Hematopoietic multipotent progenitor cell treated with erythropoietin and hydrocortisone succinate and interleukin-3 and kit ligand, for 8 days (in vitro differentiated cells): ENCODE measurements at places on chromosomes 3 and 15.

DNA sequence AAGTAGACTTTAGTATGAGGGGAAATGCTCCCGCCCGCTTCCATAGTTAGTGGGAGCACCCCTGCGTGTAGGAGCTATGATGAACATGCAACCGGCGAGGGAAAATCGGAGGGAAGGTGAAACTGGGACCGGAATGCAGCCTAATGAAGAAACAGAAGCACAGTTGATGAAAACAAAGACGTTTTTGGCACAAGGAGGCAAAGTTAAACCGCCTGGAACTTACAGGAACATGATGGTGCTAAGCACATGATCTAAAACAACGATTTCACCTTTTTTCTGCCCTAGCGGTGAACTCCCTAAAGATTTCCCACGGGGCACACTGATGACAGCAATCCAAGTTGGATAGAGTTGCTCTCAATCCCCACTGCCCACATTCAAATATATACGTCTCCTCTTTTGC lies 49.4 kb upstream of the SPATA12 start:
- DNase-seq, result no peak

DNA sequence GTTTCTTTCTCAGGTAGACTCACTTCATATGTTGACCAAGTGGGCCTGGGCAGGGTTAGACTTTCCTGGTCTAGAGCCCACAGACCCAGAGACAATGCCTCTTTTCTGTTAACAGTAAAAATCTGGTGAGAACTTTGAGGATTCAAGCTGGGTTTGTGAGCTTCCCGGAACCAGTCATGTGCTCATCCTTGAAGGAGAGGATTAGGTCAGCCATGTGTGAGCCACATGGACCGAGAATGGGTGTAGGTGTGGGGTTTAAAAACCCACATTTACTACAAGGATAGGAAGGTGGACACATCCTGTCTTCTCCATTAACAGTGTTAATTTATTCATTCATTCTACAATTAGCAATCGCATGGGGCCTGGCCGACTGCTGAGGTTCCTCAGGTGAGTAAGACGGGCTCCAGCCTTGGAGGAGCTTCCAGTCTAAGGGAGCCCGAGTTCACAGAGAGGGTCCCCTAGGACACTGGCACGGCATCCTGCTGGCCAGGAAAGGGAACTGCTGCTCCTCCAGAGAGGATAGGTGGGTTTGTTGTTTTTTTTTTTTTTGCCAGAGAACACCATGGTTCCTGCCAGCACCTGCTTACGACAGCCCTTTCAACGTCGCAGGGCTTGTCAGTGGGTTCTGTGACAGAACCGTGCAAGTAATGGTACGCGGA lies 69.0 kb downstream of the SQOR start:
- no peak for DNase-seq

- DNase-seq, result no peak
Observed at GRCh38 chr3:21528291-21528995, 222.6 kb downstream of the ZNF385D start.

DNA sequence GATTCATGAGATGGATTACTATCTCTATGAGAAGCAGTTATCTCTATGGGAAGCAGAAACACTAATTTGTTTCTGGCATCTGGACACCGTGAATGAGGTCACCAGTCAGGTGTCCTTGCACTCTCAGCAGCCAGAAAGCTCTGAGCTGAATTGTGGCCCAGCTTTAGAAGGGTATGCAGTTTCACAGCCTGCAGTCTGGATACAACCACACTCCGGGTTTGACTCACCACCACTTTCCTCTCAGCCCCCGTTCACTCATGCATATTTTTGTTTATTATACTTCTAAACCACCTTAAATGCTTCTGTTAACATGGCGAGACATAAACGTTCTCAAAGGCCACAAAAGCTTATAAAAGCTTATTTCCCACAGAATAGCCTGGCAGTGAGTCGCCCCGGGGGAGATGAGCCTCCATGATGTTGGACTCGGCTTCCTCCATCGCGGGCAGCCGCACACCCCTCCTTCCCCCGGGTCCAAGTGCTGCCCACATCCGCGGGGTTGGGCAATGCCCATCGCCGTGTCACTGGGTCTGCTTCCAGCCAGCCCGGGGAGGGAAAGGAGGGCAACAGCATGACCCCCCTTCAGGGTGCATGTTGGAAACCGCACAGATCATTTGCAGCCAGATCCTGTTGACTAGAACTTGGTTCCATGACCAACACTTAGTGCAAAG lies 16.8 kb upstream of the SLC41A3 start:
- no peak for DNase-seq

- DNase-seq, result no peak
Observed at GRCh38 chr3:38227989-38228388, 37.6 kb upstream of the SLC22A13 start.

GRCh38 chr3:147410526-147411237 lies 1.5 kb downstream of the ZIC1 start:
- DNase-seq, result no peak

DNA sequence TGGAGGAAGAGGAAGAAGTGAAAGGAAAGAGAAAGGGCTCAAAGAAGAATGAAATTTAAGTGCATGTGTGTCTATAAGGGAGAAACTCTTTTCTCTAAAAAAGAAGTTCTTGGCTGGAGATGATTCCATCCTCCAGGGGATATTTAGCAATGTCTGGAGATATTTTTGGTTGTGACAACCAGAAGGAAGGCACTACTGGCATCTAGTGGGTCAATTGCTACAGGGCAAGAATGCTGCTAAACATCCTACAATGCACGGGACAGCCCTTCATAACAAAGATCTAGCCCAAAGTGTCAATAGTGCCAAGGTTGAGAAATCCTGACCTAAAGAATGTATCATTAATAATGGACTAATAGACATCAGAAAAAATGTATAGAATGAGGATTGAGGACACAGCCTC lies 57.4 kb upstream of the ST3GAL6 start:
- no peak for DNase-seq

DNA sequence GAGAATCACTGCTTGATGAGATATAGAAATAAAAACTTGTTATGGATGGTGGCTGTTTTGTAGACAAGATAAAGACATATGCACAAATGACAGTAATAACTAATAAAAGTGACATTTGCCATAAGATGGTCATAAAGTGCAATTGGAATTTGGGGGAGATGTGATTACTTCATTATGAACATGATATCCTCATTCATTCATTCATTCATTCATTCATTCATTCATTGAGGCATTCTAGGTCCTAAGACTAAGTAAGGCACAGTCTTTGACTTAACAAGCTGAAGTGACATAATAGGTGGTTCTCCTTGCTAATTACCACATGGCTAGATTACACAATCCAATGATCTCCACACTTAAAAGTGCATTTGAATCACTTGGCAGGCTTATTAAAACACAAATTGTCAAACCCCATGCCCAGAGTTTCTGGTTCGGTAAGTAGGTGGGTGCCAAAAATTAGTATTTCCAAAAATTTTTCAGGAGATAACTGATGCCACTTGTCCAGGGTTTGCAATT lies 18.9 kb downstream of the RAP2B start:
- DNase-seq, result no peak

- peak; percentile 27 for DNase-seq
Observed at GRCh38 chr15:35141743-35142471, 56.8 kb upstream of the NANOGP8 start.

- DNase-seq, result no peak
Observed at GRCh38 chr15:48006031-48006511, 114.7 kb upstream of the SLC24A5 start.

GRCh38 chr3:1971780-1972179 lies 126.9 kb upstream of the CNTN4 start:
- DNase-seq, result no peak

DNA sequence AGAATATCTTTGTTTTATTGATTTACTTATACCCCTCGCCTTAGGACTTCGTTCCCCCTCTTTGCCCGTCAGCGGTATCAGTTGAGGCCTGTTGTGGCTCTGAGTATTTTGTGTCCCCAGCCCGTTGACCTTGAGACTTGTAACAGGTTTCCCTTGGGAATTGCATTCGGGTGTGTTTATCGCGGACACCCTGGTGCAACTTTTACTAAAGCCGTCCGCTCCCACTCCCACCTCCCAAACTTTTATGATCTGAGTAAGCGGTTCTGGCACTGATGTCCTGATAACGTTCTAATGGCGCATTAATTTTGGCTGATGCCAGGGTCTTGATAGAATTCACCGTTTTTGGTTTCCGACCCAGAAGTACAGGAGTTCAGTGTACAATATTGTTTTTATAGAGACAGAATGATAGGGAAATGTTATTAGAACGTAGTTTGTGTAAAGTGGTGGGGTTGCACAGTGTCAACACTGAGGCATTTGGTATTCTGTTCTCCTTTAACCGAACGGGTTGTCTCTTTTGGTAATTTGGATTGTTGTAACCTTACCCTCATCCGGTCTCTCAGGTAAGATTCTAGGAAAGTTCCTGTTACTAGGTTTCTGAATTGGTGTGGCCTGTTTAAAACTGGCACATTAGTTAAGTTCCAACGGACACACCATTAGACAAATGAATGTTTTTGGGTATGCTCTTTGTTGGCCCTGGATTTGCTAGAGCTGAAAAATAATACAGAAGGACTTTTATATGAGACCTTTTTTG lies 47.8 kb downstream of the OIP5 start:
- DNase-seq, result peak; percentile 54

DNA sequence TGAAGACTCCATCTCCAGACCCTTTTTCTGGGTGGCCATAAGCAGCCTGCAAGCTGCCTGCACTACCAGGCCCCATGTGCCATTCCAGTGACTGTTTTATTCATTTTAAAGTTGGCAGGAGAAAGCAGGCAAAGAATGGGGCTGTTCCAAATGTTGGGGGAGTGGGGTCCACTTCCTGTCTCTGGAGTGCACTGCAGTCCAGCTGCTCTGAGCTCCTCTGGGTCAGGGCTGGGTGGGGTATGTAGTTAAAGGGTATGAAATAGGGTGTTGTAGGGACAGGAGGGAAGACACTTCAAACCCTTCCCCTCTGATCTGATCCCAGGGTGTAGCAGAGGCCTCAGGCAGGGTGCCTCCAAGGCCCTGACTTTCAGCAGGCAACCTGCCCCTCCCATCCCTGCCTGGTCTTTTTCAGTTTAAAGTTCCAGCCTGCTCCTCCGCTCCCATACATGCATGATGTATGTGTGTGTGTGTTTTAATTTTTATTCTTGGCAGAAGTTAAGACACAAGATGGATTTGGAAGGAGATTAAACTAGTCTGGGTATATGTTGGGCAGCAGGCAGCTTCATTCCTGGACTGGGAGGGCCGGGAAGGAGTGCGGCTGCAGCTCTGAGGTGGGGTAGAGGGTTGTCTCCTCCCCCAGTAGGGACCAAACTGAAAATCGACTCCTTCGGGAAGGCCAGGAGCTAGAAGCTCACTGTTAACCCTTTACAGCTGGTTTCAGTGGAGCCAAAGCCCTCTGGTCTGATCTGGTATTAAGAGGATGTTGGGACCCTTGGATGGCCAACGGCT lies 17.3 kb downstream of the BOC start:
- no peak for DNase-seq

GRCh38 chr3:110664148-110664547 lies 407.5 kb upstream of the NECTIN3 start:
- DNase-seq, result no peak

DNA sequence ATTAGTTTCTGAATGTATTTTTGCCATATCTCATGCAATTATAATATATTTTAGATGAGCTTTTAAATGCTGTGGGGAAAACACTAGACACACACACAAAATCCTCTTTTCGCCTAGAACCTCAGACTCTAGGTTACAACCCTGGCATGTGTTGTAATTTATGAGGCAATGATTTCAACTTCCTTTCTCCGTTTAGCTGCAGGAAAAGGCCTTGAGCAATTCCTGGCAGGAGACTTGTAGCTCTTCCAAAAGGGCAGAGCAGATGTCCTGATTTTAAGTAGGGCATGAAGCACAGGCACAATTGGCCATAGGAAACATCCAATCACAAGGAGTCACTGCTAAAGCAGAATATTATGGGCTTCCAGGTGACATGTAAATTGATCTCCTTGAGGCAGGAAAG lies 82.0 kb downstream of the GPR156 start:
- DNase-seq, result no peak

DNA sequence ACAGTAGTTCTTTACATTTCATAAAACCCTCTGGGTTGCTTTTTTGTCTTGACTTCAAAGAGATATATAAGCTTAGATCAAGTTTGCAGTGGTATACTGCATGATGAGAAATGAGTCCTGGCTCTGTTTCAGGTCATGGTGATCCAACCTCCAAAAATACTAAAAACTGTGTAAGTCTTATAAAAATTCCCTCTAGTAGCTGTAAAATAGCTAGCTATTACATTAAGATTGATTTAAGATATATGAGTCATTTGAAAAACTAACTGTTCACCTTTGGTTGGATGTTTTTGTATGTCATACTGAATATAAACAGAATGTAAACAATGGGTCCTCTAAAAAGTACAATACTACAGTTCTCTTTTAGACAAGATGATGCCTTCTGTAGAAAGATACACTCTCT lies 879.2 kb downstream of the ROBO1 start:
- no peak for DNase-seq

DNA sequence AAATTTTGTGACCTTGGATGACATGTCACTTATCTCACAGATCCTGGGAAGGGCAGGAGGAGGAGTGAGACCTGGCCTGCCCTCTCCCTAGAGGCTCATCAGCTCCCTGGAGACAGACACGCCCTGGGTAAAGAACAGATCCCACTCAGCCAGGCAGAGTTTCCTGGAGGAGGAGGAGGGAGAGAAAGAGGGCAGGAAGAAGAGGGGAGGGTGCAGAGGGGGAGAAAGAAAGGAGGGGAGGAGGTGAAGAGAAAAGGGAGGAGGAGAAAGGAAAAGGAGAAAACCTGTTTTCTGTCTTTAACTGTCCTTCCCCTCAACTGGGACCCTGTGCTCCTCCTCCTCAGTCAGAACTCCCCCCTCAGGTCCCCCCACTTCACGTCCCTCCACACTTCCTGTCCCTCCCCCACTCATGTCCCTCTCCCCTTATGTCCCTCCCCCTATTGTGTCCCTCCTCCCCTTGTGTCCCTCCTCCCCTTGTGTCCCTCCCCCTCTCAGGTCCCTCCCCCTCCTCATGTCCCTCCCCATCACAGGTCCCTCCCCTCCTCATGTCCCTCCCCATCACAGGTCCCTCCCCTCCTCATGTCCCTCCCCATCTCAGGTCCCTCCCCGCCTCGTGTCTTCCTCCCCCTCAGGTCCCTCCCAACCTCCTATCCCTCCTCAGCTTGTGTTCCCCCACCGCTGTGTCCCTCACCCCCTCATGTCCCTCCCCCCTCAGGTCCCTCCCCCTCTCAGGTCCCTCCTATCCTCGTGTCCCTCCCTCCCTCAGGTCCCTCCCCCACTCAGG lies 52.3 kb upstream of the CGNL1 start:
- DNase-seq, result peak; percentile 67

- no peak for DNase-seq
Observed at GRCh38 chr3:111152496-111152895, 80.9 kb downstream of the NECTIN3 start.

DNA sequence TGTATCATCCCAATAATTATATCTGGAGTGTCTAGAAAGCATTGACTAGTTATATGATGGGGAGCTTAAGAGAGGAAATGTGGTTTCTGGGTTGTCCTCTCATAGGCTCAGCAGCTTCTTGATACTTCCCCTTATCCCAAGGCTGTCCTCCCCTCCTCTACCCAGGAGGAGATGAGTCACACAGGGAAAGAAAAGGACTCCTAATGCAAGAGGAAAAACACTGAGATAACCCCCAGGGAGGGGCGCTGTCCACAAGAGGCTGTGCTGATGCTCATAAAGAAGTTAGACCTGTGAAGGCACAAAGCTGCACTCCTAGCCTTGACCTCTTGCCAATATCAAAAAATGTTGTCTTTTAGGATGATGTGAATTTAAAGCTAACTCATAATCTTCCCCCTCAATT lies 28.8 kb upstream of the GYG1 start:
- DNase-seq, result peak; percentile 10

GRCh38 chr3:46895204-46895660 lies 17.7 kb downstream of the PTH1R start:
- peak; percentile 65 for DNase-seq
